Kidney (tissue), 22 donors: ENCODE measurements at places on chromosomes 2 and 18. TPM values are rescaled to one million over a fixed set of nuclear protein-coding genes. Genes with fewer than 3 reads are reported as not detected.
A peak's percentile ranks its signal among the peaks of the same experiment; 100 is the strongest.

GRCh38 chr2:38178556-38179419, 102.8 kb upstream of the CYP1B1 start:
- DNase-seq: no peak

DNA sequence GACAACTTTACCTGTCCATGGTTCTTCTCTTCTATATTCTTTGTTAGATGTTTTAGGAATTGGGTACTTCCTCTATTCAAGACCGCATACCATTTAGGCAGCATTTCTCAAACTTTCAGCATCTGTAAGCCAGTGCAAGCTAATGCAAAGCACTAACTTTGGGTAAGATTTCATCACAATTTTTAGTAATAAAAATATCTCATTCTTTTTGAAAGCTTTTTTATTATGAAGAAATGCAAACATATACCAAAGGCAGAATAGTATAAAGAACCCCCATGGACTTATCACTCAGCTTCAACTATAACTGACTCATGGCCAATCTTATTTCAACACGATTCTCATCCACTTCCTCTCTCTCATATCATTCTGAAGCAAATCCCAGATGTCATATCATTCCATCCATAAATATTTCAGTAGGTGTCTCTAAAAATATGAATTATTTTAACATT, 32.9 kb downstream of the INO80C start:
- no peak for DNase-seq

- no peak for DNase-seq
These were observed 56.0 kb downstream of the PARD6G start for GRCh38 chr18:80191264-80191663.

- DNase-seq: no peak
These were observed 24.8 kb downstream of the MAP3K2 start for GRCh38 chr2:127362971-127363370.

GRCh38 chr2:152716805-152717227, 445 bp downstream of the PRPF40A start:
- peak; percentile 68 for DNase-seq

GRCh38 chr18:45785134-45785533, 40.3 kb upstream of the SIGLEC15 start:
- no peak for DNase-seq

- no peak for DNase-seq
These were observed 311.6 kb upstream of the NRP2 start for GRCh38 chr2:205370726-205371125.

- no peak for DNase-seq
These were observed 28.6 kb upstream of the TDRD15 start for GRCh38 chr2:21095178-21095577.

- no peak for DNase-seq
These were observed 4.4 kb downstream of the ACTR2 start for GRCh38 chr2:65231892-65232477.

Gene GPBAR1
- polyA plus RNA-seq: 6.0 TPM

Gene HNRNPLL
- 15.5 TPM for polyA plus RNA-seq
